M059J (cell line): ENCODE measurements at places on chromosomes 1 and 21. TPM values are rescaled to one million over a fixed set of nuclear protein-coding genes. Genes with fewer than 3 reads are reported as not detected.
A peak's percentile ranks its signal among the peaks of the same experiment; 100 is the strongest.

The NHLH2 gene
- total RNA-seq = not detected in 2 replicates

The CFAP74 gene
- not detected in 2 replicates for total RNA-seq

The TSHB gene
- not detected in 2 replicates for total RNA-seq

The TAL1 gene
- not detected in 2 replicates for total RNA-seq

The CDC42 gene
- total RNA-seq = 550 and 578 TPM in 2 replicates

The TBX19 gene
- total RNA-seq = 0.54 and 1.1 TPM in 2 replicates

The RHBDL2 gene
- total RNA-seq = 4.1 and 5.7 TPM in 2 replicates

The OR6K3 gene
- total RNA-seq = not detected in 2 replicates

GRCh38 chr1:204990059-204990664, 52.9 kb upstream of the CNTN2 start:
- DNase-seq = no peak

GRCh38 chr1:41496080-41497055, 11.9 kb upstream of the EDN2 start:
- DNase-seq = peak; percentile 89

DNA sequence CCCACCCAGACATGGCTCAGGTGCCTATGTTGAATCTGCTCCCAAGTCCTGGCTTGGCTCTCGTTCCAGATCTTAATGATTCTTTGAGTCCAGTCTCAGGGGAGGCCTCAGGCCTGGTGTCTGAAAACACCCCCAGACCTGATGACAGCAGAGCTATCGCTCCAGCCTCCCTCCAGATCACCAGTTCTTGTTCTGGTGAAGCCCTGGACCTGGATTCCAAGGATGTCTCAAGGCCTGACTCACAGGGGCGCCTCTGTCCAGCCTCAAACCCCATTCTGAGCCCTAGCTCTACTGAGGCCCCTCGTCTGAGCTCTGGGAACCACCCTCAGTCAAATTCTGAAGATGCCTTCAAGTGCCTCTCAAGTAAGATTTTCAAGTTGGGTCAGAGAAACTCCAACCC, 11.4 kb downstream of the MROH7 start:
- DNase-seq = no peak

DNA sequence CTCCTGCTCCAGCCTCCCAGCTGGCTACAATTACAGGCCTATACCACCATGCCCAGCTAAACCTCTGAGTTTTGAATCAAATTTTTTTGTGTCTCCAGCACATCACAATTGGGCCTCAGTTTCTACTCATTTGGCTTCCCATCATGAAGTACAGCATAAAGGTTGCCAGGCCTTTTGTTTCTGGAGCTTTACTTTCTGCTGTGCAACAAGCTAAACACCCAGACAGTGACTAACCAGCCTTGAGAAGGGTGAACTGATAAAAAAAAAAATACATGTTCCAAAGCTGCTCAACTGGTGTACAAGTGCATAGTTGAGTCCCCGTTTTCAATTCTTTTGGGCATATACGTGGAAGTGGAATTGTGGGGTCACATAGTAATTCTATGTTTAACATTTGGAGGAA, 25.1 kb downstream of the TIAM1 start:
- DNase-seq = no peak

GRCh38 chr1:198902655-198903054, 263.8 kb downstream of the PTPRC start:
- DNase-seq = no peak

GRCh38 chr1:162070825-162071224, 1.3 kb downstream of the NOS1AP start:
- no peak for DNase-seq

DNA sequence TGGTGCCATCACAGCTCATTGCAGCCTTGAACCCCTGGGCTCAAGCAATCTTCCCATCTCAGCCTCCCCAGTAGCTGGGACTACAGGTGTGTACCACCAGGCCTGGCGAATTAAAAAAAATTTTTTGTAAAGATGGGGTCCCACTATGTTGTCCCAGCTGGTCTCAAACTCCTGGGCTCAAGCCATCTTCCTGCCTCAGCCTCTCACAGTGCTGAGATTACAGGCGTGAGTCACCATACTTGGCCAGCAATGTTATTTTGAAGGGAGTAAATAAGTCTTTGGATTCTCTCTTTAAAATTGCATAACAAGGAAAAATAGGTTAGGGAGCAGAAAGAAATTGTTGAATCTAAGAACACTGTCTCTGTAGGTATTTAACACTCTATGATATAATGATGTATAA, 111.3 kb downstream of the RPS6KC1 start:
- peak; percentile 67 for DNase-seq

DNA sequence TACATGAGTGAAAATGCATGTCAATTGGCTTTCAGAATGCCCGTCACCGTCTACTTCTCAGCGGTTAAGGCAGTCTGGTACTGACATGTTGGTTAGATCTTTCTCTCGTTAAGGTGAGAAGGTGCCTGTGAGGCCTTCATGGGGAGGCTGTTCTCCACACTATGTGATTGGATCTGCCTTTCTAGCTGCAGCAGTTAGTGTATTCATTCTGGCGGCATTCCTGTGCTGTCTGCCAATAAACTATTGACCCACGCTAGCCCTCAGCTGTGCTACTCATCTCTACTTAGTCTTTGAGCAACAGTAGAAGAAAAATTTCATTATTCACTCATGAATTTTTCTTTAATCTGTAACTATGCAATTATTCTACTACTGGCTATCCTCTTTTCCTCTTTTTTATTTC, 32.0 kb downstream of the CCSAP start:
- no peak for DNase-seq

GRCh38 chr1:8422510-8423268, 104.8 kb downstream of the SLC45A1 start:
- peak; percentile 39 for DNase-seq

- DNase-seq = no peak
These were observed 105.0 kb upstream of the TMEM51 start for GRCh38 chr1:15048437-15048980.

DNA sequence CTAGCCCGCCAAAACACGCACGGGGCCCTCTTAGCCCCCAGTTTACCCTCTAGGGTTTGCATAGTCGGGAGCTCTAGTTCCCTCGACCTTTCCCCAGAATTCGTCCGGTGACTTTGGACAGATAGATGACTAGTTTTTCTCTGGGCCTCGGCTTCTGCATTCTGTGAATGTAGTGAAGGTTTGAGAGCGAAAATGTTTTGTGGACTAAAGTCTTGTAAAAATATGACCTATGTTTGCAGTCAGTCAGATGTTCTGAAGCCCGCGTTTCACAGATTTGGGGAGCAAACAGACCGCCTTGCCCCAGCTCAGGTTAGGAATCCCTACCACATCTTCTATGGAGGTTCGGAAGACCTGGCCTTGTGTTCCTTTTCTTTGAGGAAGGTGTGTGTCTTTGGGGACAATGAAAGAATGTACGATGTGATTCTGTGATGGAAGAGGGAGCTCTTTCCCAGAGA, 401 bp downstream of the UQCRH start:
- peak; percentile 25 for DNase-seq

GRCh38 chr1:233261695-233262094, 33.8 kb downstream of the PCNX2 start:
- no peak for DNase-seq

- peak; percentile 67 for DNase-seq
These were observed 20.8 kb downstream of the PHLDA3 start for GRCh38 chr1:201447903-201448871.

- DNase-seq = peak; percentile 88
These were observed 30.3 kb upstream of the RLF start for GRCh38 chr1:40130892-40131291.

DNA sequence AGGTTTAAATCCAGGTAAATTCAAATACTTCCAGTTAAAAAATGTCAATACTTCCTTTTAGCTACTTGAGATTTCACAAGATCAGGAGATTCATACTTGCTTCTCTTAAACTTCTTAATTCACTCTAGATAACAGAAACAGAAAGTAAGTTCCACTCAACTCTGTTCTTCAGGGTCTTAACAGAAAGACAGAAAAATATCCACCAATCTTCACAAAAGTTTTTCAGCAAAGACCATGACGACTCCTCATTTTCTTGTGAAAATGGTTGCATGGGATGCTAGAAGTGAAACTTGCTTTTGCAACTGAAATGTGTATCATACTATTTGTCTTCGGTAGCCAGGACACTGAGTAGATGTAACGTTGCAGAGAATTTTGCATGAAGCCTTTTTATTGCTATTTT, 12.3 kb upstream of the LRRC8C start:
- no peak for DNase-seq

- no peak for DNase-seq
These were observed 63.1 kb upstream of the HIVEP3 start for GRCh38 chr1:41981796-41982195.

- DNase-seq = peak; percentile 100
These were observed 58.6 kb downstream of the DDR2 start for GRCh38 chr1:162690672-162691434.
